ENCODE measurements at places on chromosomes 2 and 18. TPM values are rescaled to one million over a fixed set of nuclear protein-coding genes. Genes with fewer than 3 reads are reported as not detected.

APCDD1 gene
- total RNA-seq, result 139 TPM

ANKRD30BL gene
- total RNA-seq, result not detected

- no peaks in the 10 kb centered on the region for H3K36me3 ChIP-seq
- H3K4me1 ChIP-seq, result peaks cover 28% of the 10 kb centered on the region
- H3K4me3 ChIP-seq, result no peak overlapping the region
- peaks cover under 1% of the 10 kb centered on the region for H3K27me3 ChIP-seq
Measured at GRCh38 chr2:120774557-120775160, 39.0 kb downstream of the GLI2 start.

DNA sequence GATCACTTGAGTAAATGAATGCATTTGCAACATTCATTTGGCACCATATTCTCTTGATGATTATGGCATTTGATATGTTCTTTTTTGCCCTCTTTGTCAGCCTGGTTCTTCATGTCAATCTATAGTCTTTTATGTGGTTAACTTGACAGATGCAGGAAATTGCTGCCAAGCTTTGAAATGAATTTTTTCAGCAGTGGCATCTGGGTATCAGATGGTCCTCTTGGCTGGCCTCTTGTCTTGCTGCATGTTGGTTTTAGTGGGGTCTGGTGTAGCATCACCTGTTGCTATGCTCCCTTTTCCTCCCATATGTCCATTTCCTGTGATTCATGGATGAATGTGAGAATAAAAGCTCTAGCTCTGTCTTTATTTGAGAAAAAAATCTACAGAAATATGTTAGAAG lies 119.9 kb downstream of the DPP4 start:
- H3K36me3 ChIP-seq, result no peaks in the 10 kb centered on the region
- no peaks in the 10 kb centered on the region for H3K4me1 ChIP-seq
- no peak overlapping the region for H3K27ac ChIP-seq
- H3K27me3 ChIP-seq, result peaks cover 11% of the 10 kb centered on the region
- no peak overlapping the region for H3K4me3 ChIP-seq

DNA sequence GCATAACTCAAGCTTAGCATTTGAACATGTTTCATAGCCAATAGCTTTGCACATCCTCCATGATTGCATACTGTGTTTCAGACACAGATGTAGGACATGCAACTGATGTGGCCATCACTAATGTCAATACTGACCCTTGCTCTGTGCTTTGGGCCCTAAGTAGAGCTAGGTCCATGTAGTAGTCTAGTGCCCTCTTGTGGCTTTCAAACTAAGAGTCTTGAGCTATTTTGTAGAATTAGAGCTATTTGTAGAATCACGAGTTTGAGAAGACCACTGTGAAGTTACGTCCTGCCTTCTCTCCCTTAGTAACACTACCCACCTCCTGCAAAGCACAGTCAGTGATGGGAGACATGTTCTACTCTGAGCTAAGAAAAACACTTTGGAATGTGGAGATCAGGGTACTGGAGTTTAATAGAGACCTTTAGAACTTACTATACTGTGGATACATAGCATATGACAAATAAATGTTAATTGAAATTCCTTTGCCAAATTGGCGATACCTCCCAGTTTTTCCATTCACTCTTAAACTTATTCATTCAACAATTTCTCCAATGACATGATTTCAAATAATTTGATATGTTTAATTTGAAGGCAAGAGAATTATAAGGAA lies 306.5 kb upstream of the TNP1 start:
- H3K36me3 ChIP-seq, result no peaks in the 10 kb centered on the region
- peaks cover under 1% of the 10 kb centered on the region for H3K27me3 ChIP-seq
- no peak overlapping the region for H3K4me3 ChIP-seq
- H3K27ac ChIP-seq, result no peak overlapping the region
- DNase-seq, result no peak
- H3K4me1 ChIP-seq, result peaks cover 16% of the 10 kb centered on the region

- no peaks in the 10 kb centered on the region for H3K4me1 ChIP-seq
- no peak for DNase-seq
- H3K4me3 ChIP-seq, result no peak overlapping the region
- H3K36me3 ChIP-seq, result no peaks in the 10 kb centered on the region
- H3K27me3 ChIP-seq, result no peaks in the 10 kb centered on the region
Measured at GRCh38 chr2:157032017-157032416, 225.5 kb upstream of the GALNT5 start.

GRCh38 chr2:230347659-230348305 lies 20.8 kb downstream of the SP140L start:
- H3K4me3 ChIP-seq, result no peak overlapping the region
- no peak for DNase-seq
- H3K27me3 ChIP-seq, result no peaks in the 10 kb centered on the region

All from type B pancreatic cell (in vitro differentiated cells).